ENCODE measurements at places on chromosomes 3 and 15.

DNA sequence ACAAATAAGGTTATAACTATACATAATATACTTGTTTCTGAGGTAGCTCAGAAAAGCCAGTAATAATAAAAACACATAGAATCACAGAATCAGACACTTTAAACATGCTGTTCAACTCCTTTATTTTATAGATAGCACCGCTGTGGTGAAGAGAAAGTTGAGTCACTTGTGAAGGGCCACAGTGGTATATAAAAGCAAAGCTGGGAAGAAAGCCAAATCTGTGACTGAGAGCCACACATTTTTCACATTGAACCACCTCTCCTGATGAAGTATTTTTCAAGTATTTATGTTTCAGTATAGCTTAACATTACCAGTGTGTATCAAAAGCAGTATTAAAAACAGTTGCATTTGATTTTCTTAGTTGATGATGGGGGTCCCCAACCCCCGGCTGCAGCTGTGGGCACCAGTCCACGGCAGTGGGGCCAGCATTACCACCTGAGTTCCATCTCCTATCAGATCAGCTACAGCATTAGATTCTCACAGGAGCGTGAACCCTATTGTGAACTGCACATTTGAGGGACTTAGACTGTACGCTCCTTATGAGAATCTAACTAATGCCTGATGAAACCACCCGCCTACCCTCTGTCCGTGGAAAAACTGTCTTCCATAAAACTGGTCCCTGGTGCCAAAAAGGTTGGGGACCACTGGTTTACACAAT, 46.2 kb downstream of the TBL1XR1 start:
- no peak for DNase-seq

- no peak for DNase-seq
Observed at GRCh38 chr3:47536221-47536891, 22.8 kb upstream of the ELP6 start.

DNA sequence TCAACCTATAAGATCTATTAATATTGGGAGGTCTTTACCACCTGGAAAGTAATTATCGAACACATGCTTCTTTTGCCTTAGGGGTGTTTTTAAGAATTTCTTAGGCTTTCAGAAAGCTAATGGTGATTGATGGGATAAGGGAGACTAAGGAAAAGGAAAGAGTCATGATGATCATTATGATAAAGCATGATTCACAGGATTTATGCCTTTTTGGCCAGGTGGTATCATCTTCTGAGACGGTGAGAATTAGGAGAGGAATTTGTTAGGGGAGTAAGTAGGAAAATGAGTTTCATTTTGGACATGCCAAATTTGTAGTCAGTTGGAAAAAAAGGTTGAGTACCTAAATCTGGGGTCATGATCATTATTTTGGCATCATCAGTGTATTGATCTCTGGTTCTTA, 8.9 kb downstream of the ARMC8 start:
- no peak for DNase-seq

GRCh38 chr3:14564741-14565140, 24.6 kb upstream of the GRIP2 start:
- DNase-seq: no peak

DNA sequence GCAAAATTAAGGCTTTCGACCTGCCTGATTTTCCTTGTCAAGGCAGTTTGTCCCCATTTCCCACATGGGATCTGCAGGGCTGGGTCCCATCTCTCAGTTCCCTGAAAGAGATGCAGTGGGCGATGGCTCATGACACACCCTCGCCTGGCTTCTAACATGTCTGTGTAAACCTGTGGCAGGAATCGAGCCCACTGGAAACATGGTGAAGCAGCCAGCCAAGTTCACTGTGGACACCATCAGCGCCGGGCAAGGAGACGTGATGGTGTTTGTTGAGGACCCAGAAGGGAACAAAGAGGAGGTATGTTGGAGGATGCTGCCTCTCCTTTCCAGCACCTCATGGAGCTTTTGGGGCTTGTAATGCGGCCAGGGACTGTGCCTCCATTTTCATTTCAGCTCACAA, 86.4 kb downstream of the FLNB start:
- DNase-seq: no peak

DNA sequence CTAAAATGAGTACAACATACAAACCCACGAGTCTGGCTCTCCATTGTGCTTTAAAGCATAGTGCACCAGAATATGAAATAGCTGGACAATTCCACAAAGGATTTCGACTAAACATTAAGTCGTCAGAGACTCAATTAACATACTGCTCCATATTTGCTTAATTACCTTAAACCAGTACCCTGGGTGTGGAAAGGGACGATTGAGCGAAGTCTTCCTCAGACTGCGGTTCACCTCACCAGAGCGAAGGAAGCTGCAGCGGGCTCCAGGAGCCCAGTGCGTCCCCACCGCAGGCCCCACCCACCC, 218 bp upstream of the TRPC1 start:
- DNase-seq: no peak

GRCh38 chr3:13235897-13236296, 162.7 kb upstream of the IQSEC1 start:
- no peak for DNase-seq

DNA sequence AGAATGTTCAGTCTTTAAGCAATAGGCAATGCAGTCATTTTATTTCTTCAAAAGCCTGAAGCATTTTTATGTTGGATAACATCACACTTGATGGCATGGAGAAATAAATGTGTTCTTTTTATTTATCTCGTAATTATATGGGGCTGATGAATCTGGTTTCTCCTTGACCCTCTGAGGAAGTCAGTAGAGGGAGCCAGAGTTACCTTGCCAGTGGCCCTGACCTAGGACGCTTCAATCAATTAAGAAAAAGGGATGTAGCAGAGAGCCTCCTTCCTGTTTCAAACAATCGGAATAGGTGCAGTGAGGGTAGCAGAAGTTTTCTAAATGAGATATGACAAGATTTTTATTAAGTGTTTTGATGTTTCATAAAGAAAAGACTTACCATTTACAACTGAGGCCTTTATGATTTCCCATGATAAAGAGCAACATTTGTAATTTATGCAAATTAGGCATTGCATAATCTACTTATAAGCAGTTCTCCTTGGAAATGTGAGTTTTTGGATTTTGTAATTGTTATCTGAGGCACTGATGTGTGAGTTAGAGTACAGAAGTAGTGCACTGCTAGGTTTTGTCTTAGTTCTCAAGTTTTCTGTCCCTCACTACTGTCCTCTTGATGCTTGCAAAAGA, 129.1 kb downstream of the RAP2B start:
- DNase-seq: no peak

DNA sequence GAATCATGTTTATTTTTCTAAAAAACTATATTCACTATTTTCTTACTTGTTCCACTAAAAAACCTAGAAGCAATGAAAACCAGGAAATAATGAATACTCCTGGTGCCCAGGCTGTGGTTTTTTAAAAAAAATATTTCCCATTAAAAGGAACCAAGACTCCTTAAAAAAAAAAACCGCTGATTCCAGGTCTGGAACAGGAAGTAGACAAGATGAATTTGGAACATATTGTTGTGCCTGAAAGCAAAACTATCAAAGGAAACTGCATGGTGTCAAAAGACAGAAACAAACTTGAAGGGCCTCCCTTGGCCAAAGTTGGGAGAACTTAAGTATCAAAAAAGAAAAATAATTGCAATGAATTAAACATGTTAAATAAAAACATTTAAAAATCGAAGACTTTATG, 245.3 kb upstream of the P2RY1 start:
- no peak for DNase-seq

DNA sequence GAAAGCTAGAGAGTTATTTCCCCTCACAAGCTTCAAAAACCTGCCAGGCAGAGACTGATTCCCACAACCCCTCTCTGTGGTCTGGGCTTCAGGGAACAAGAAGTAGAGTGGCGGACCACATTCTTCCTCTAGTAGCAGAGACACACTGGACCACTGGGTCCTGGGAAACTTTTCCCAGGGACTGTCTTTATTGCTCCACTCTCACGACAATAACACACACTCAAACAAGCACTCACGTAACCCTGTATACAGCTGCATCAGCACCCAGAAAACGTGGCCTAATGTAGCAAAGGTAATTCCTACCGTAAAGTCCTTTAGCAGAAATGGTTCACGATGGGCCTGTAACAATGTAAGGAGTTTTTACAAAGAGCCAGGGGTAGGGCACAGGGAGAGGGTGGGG, 27.6 kb downstream of the CPOX start:
- no peak for DNase-seq

- DNase-seq: no peak
Observed at GRCh38 chr15:66720206-66721010, 18.4 kb downstream of the SMAD6 start.

- no peak for DNase-seq
Observed at GRCh38 chr3:111333642-111334041, 208.4 kb upstream of the CD96 start.

DNA sequence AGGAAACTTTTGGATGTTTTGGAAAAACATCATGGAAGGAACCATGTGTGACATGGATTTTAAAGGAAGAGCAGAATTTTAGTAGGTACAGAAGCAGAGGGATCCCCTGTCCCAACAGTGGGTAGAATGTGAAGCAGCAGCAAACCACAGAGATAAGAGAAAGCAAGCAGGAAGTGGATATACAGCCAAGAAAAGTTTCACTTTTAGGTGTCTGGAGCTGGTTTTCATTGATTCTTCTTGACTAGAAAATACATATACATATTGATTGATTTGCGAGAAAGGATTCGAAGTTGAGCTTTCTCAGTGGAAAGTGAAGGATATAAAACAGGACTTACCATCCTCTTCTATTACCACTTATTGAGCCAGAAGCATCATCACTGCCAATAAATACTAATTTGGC, 133.5 kb downstream of the KCNMB2 start:
- no peak for DNase-seq

- DNase-seq: no peak
Observed at GRCh38 chr15:25946241-25946805, 83.2 kb upstream of the ATP10A start.

DNA sequence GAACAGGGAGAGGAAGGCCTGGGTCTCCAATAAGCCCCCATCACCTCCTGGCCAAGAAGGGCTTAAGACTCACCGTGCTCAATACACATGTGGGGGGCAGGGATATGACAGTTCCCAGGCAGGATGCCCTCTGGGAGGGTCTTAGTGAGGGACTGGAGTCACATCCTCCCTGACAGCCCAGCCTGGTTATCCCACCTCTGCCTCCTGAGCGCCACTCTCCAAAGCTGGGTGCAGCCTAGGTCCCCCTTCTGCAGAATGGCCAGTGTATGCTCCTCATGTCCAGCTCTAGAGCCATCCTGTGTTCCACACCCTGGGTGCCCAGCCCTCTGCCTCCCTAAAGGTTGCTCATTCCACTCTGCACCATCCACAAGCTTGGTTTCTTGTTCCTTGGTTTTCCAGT, 1.2 kb upstream of the SHISA5 start:
- DNase-seq: no peak

DNA sequence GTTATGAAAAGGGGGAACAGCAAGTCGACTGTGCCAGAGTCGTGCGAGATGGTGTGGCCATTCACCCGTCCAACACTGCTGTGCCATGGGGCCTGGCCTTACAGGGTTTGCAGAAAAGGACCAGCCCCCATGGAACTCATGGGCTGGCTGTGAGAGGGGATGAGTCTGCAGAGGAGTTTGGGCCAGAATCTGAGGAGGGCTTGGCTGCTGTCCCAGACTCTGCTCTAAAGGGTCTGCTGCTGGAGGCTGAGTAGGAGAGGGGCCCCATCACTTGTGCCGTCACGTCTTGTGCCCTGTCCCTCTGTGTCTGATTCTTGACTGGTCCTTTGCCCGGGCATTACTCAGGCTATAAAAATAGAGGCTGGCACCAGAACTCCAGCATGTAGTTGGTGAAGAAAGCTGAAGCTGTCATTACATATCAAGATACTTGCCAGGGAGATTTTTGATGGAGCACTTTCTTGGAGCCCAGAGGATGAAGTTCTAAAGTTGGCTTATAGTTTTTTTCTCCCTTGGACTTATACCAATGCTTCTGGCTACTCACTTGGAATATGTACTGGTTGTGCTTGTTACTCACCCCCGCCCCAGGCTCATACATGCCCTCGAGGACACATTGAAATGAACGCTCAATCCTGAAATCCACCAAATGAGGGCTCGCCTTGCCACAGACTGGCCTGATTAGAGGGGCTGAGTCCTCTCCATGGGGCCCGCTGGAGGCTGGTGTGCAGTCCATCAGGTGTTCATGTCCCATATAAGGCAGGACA, 10.2 kb downstream of the PXYLP1 start:
- DNase-seq: no peak

DNA sequence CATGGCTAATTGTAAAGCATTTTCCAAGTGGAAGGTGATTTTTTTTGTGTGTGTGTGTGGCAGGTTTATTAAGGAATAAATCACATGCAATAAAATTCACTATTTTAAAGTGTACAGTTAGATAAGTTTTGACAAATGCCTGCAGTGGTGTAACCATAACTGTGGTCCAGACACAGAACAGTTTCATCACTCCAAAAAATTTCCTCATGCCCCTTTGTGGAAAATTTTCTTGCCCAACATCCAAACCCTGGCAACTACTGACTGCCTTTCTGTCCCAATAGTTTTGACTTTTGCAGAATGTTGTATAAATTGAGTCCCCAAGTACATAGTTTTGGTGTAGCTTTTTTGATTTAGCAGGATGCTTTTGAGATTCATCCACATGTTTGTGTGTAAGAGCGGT, 135.1 kb upstream of the KLHL25 start:
- no peak for DNase-seq

GRCh38 chr3:9916346-9916733, 558 bp upstream of the IL17RC start:
- DNase-seq: no peak

DNA sequence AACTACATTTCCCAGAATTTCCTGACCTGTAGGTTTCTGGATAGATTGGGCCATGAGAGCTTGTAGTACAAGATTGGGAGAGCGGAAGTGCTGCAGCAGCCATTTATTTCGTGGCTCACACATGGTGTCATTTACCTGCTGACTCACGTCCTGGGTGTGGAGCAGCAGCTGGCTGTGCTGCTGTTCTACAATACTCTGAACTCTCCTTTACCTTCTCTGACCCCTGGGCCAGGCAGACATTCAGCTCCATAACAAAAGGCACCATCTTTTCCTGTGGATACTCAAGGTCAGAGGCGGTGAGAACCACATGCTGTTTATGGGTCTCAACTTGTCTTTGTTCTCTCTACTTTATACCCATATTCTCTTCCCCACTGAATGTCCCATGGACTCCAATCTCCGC, 490.2 kb downstream of the IGSF11 start:
- no peak for DNase-seq

GRCh38 chr15:63439536-63440264, 58.1 kb upstream of the CA12 start:
- no peak for DNase-seq

GRCh38 chr3:195210266-195210973, 60.5 kb downstream of the XXYLT1 start:
- DNase-seq: no peak

- no peak for DNase-seq
Observed at GRCh38 chr3:152304160-152304559, 35.4 kb downstream of the MBNL1 start.

- no peak for DNase-seq
Observed at GRCh38 chr15:90947577-90948357, 6.9 kb upstream of the RCCD1 start.

Measured in activated naive CD8-positive, alpha-beta T cell treated with anti-CD3 and anti-CD28 coated beads, Interleukin-2, amount 50 U/mL, for 24 hours (primary cell).